ENCODE measurements at places on chromosomes 7 and 10. TPM values are rescaled to one million over a fixed set of nuclear protein-coding genes. Genes with fewer than 3 reads are reported as not detected.

The ZP3 gene
- 2.5 TPM for total RNA-seq

The TMEM106B gene
- total RNA-seq: 58.9 TPM

The TRRAP gene
- total RNA-seq: 11.9 TPM

The GCK gene
- total RNA-seq: not detected

The HIF1AN gene
- 8.4 TPM for total RNA-seq
